ENCODE measurements at places on chromosomes 2 and 18. TPM values are rescaled to one million over a fixed set of nuclear protein-coding genes. Genes with fewer than 3 reads are reported as not detected.

PDCD1 gene
- total RNA-seq: 1.4 TPM

EMILIN1 gene
- total RNA-seq: 15.7 TPM

GPC1 gene
- 177 TPM for total RNA-seq

CRIM1 gene
- total RNA-seq: 26.0 TPM

DSG4 gene
- not detected for total RNA-seq

NCKAP5 gene
- total RNA-seq: 2.8 TPM

MAL gene
- 3.9 TPM for total RNA-seq
